ENCODE measurements at places on chromosomes 3 and 15. TPM values are rescaled to one million over a fixed set of nuclear protein-coding genes. Genes with fewer than 3 reads are reported as not detected.
A peak's percentile ranks its signal among the peaks of the same experiment; 100 is the strongest.

PLSCR5 gene
- total RNA-seq: not detected

SATB1 gene
- total RNA-seq: 13.1 TPM

SEMA4B gene
- total RNA-seq: 87.4 TPM

IQCF5 gene
- total RNA-seq: not detected

GOLGA6B gene
- total RNA-seq: not detected

VGLL3 gene
- total RNA-seq: 5.5 TPM

THAP10 gene
- total RNA-seq: 3.9 TPM

TRPM1 gene
- not detected for total RNA-seq

KCNMB3 gene
- total RNA-seq: 0.69 TPM

PLS1 gene
- 7.4 TPM for total RNA-seq

GHSR gene
- 0.28 TPM for total RNA-seq

STOML1 gene
- 35.2 TPM for total RNA-seq

- peak; percentile 29 for DNase-seq
- H3K4me1 ChIP-seq: no peaks in the 10 kb centered on the region
- no peak overlapping the region for H3K27ac ChIP-seq
- H3K27me3 ChIP-seq: peaks cover 2% of the 10 kb centered on the region
- no peaks in the 10 kb centered on the region for H3K36me3 ChIP-seq
Observed at GRCh38 chr3:124034016-124034843, 42.3 kb upstream of the ROPN1 start.

- DNase-seq: no peak
- no peaks in the 10 kb centered on the region for H3K36me3 ChIP-seq
- H3K4me3 ChIP-seq: no peak overlapping the region
- no peak overlapping the region for H3K27ac ChIP-seq
- H3K27me3 ChIP-seq: no peaks in the 10 kb centered on the region
Observed at GRCh38 chr3:169529013-169529412, 134.5 kb downstream of the MECOM start.

GRCh38 chr3:50154840-50155490, at the start of gene SEMA3F:
TSS of gene SEMA3F (plus strand) at chr3:50155324. CDS start at chr3:50159623, 4,299 bp downstream.
- H3K27me3 ChIP-seq: no peaks in the 10 kb centered on the region
- peaks cover 12% of the 10 kb centered on the region for H3K4me1 ChIP-seq

- no peak for DNase-seq
- H3K4me3 ChIP-seq: no peak overlapping the region
- no peaks in the 10 kb centered on the region for H3K36me3 ChIP-seq
- H3K27ac ChIP-seq: no peak overlapping the region
- no peaks in the 10 kb centered on the region for H3K4me1 ChIP-seq
Observed at GRCh38 chr3:105513042-105513441, 146.3 kb downstream of the ALCAM start.

DNA sequence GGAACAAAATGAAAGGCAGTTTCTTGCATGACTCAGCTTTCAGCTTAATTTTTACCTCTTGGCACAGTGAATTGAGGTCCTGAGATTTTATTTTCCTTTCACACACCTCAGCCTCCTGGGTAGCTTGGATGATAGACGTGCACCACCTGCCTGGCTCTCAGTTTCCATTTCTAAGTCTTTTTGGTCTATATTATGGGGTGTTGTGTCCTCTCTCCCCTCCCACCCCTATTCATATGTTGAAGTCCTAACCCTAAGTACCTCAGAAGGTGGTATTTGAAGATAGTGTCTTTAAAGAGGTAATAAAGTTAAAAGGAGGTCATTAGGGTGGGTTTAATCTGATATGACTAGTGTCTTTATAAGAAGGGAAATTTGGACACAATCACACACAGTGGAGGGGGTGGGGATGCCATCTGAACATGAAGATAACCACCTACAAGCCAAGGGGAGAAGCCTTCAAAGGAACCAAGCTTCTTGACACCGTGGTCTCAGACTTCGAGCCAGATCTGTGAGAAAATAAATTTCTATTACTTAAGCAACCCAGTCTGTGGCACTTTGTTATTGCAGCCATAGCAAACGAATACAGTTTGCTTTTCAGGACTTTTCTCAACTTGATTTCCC, 85.2 kb downstream of the STRIT1 start:
- H3K27ac ChIP-seq: no peak overlapping the region
- no peak overlapping the region for H3K4me3 ChIP-seq
- H3K36me3 ChIP-seq: no peaks in the 10 kb centered on the region
- DNase-seq: no peak
- H3K27me3 ChIP-seq: no peaks in the 10 kb centered on the region

DNA sequence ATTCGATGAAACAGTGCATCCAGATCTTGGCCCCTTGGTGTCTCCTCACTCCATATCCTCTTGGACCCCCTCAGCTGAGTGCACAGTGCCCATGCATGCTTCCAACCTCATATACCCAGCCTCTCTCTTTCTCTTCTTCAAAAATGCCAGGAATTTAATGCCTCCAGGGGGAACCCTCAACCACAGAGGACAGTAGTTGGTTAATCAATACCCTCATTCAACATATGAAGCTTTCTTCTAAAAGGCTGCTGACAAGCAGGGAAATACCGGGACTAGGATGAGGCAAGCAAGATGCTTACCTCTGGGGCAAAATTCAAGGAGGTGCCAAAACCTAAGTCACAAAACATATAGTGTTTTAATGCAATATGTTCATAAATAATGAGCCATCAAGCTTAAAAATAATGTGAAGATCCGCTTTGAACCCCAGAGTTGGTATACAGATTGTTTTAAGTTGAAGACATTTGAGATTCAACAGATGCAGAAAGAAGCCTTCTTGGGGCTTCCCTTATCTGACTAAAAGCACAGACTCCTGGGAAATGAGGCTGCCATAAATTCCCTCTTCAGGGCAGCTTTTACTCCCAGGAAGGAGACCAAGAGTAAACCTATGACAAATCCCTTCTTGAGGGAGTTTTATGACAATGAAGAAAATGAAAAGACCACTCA, 48.2 kb upstream of the FHIT start:
- no peaks in the 10 kb centered on the region for H3K4me1 ChIP-seq
- H3K27ac ChIP-seq: no peak overlapping the region
- H3K36me3 ChIP-seq: no peaks in the 10 kb centered on the region
- DNase-seq: no peak
- H3K27me3 ChIP-seq: no peaks in the 10 kb centered on the region
- H3K4me3 ChIP-seq: no peak overlapping the region

- H3K27ac ChIP-seq: no peak overlapping the region
- DNase-seq: no peak
- no peaks in the 10 kb centered on the region for H3K27me3 ChIP-seq
- no peak overlapping the region for H3K4me3 ChIP-seq
- no peaks in the 10 kb centered on the region for H3K36me3 ChIP-seq
Observed at GRCh38 chr3:40417845-40418543, 31.0 kb downstream of the ENTPD3 start.

GRCh38 chr3:8282541-8283165, 219.0 kb upstream of the LMCD1 start:
- no peak for DNase-seq
- H3K36me3 ChIP-seq: no peaks in the 10 kb centered on the region
- H3K4me3 ChIP-seq: no peak overlapping the region
- peaks cover 11% of the 10 kb centered on the region for H3K4me1 ChIP-seq
- no peak overlapping the region for H3K27ac ChIP-seq

GRCh38 chr3:158659454-158660237, 12.8 kb downstream of the LXN start:
- peak; percentile 90 for DNase-seq
- no peak overlapping the region for H3K4me3 ChIP-seq
- H3K27me3 ChIP-seq: no peaks in the 10 kb centered on the region
- H3K27ac ChIP-seq: peak overlapping the region; percentile 30

GRCh38 chr3:35448121-35448520, 191.2 kb upstream of the ARPP21 start:
- DNase-seq: no peak
- no peak overlapping the region for H3K27ac ChIP-seq

DNA sequence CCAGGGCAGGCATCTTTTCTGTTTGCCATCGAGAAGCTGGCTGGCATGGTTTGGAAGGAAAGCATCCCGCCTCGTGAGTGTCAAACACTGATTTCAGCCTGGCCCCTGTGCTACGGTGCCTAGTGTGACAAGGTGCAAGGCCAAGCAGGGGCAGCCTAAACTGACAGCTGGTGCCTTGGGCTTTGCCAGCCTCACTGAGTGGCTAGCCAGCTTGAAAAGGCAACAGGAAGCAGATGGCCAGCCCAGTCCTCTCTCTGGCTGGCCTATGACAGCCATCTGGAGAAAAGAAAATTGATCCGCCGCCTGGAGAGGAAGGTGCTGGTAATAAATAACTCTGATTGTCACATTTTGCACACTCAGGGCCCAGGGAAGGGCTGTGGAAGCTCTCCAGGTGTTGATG, 52.2 kb downstream of the C3orf85 start:
- H3K27ac ChIP-seq: no peak overlapping the region
- no peak for DNase-seq
- H3K27me3 ChIP-seq: no peaks in the 10 kb centered on the region
- no peaks in the 10 kb centered on the region for H3K4me1 ChIP-seq
- no peaks in the 10 kb centered on the region for H3K36me3 ChIP-seq
- H3K4me3 ChIP-seq: no peak overlapping the region

- H3K27ac ChIP-seq: peak overlapping the region; percentile 2
- H3K4me1 ChIP-seq: peaks cover 7% of the 10 kb centered on the region
- H3K4me3 ChIP-seq: peak overlapping the region; percentile 2
- DNase-seq: no peak
Observed at GRCh38 chr3:29440413-29441305, 159.8 kb downstream of the RBMS3 start.

DNA sequence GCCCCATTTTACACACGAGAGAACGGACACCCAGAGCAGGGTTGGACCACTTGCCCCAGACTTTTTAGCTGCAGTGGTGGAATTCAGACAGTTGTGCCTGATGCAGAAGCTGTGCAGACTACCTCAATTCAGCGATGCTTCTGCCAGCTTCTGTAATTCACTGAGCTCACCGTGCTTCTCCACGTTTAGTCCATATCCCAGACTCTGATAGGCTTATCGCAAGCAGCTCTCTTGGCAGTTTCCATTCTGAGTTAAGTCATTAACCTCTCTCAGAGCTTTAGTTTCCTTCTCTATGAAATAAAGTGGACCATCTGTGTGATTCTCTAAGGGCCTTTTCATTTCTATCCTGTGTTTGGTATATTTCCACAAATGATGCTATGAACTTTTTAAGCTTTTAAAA, 37.1 kb downstream of the ABHD17C start:
- H3K36me3 ChIP-seq: no peaks in the 10 kb centered on the region
- H3K4me1 ChIP-seq: peaks cover 10% of the 10 kb centered on the region
- H3K27me3 ChIP-seq: no peaks in the 10 kb centered on the region
- H3K4me3 ChIP-seq: no peak overlapping the region

- DNase-seq: no peak
- H3K27me3 ChIP-seq: no peaks in the 10 kb centered on the region
- no peak overlapping the region for H3K4me3 ChIP-seq
- H3K36me3 ChIP-seq: no peaks in the 10 kb centered on the region
Observed at GRCh38 chr3:152941859-152942258, 106.9 kb downstream of the P2RY1 start.

GRCh38 chr3:191761906-191762305, 300.9 kb downstream of the PYDC2 start:
- DNase-seq: no peak
- H3K36me3 ChIP-seq: no peaks in the 10 kb centered on the region
- H3K4me1 ChIP-seq: no peaks in the 10 kb centered on the region

DNA sequence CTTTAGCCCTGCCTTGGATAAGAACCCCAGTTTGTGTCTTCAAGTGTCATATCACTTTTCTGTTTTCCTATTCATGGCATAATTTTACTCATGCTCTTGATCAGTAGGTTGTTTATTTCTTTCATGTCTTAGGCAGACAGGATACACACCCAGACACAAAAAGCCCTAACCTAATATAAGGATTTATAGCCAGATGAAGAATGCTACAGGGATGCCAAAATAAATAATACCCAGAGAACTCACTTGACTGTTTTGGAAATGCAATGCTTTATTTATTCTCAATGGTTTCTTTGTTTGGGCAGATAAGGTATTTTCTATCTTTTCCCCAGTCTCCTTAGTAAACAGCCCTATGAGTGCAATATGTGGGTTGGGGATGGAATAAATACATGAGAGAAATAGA, 424.0 kb upstream of the PDZRN3 start:
- no peak for DNase-seq
- H3K27me3 ChIP-seq: no peaks in the 10 kb centered on the region
- H3K27ac ChIP-seq: no peak overlapping the region

GRCh38 chr3:37934631-37935289, 55.8 kb upstream of the VILL start:
- H3K27me3 ChIP-seq: no peaks in the 10 kb centered on the region
- H3K4me1 ChIP-seq: peaks cover 15% of the 10 kb centered on the region
- no peak overlapping the region for H3K27ac ChIP-seq
- H3K36me3 ChIP-seq: no peaks in the 10 kb centered on the region

- no peaks in the 10 kb centered on the region for H3K27me3 ChIP-seq
- no peak for DNase-seq
- no peaks in the 10 kb centered on the region for H3K4me1 ChIP-seq
Observed at GRCh38 chr3:51908026-51908425, 4.9 kb upstream of the IQCF1 start.
